ENCODE measurements at places on chromosomes 3 and 15.

DNA sequence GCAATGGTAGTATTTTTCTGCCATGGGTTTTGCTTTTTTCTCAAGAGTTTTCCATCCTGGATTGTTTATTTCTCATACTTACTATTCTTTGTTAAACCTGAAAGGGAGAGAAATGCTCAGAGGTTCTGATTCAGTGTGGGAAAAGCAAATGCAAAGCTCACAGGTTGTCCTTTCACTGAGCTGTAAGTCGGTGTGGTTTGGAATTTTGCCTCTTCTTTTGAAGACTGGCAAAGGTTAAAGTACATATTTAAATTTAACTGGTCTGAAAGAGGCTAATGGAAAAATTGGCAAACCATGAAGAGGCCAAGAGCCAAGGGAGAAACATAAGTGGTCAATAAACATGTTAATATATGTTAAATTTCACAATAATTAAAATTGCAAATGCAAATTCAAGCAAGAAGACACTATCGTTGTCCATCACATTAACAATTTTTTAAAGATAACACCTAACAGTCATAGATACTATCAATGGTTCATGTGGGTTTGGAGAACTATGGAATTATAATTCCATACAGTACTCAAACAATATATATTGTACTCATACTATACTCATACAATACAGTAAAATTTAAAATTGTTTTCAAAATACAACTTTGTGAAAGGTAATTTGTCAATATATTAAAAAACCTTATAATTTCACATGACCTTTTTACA, 246.8 kb upstream of the STT3B start:
- DNase-seq: no peak

GRCh38 chr3:88301273-88301995, 151.7 kb downstream of the C3orf38 start:
- DNase-seq: no peak

- DNase-seq: no peak
Measured at GRCh38 chr15:39127151-39127790, 453.6 kb upstream of the THBS1 start.

GRCh38 chr3:20743553-20744321, 557.7 kb upstream of the SGO1 start:
- no peak for DNase-seq

DNA sequence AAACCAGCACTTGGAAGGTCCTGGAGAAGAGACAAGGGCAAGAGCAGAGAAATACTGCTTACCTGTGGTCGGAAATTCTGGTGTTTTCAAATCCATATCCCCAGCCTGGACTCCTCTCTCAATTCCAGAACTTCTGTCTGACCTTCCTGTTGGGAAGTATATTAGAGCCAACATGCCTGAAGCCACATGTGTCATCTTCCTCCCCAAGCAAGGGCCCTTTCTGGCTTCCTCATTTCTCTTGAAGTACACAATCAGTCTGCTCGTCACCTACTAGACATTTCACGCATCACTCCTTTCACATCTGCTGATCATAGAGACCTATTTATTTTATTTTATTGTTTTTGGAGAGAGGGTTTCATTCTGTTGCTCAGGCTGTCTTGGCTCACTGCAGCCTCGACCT, 8.4 kb downstream of the PARP14 start:
- no peak for DNase-seq

- DNase-seq: no peak
Measured at GRCh38 chr3:152076148-152076547, 192.6 kb upstream of the MBNL1 start.

DNA sequence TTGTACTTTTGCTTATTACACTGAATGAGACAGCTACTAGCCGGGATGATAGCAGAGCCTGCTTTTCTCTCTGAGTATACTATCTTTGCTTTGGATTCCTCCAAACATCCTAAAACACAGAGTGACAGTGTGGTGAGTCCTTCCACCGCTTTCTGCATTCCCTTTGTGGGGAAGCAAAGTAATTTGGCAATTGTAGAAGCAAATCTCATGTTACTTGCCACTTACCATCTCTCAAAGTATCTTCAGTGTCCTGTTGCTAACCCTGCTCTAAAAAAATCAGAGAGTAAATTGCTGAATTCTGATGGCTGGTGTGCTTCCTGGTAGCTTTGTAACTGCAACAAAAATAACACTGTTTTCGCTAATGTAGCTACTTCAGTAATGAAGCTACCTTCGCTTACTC, 92.4 kb upstream of the LRRFIP2 start:
- no peak for DNase-seq

DNA sequence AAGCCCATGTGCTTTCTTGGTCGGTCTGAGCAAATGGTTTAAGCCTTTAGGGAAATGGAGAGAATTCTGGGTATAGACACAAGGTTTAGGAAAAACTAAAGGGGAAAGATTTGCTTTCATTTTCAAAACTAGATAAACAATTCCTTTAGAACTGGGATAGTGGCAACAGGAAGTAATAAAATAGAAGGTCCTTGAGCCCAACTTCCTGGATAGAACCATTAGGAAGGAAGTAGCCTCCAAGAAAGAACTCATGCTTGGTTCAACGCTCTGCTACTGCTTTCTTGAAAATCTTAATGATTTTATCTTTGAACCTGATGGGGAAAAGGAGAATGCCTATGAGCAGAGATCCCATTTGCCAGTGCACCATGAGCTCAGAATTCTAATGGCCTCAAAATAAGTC, 147.0 kb upstream of the THRB start:
- no peak for DNase-seq

- no peak for DNase-seq
Measured at GRCh38 chr3:120160050-120160449, 65.8 kb upstream of the GSK3B start.

DNA sequence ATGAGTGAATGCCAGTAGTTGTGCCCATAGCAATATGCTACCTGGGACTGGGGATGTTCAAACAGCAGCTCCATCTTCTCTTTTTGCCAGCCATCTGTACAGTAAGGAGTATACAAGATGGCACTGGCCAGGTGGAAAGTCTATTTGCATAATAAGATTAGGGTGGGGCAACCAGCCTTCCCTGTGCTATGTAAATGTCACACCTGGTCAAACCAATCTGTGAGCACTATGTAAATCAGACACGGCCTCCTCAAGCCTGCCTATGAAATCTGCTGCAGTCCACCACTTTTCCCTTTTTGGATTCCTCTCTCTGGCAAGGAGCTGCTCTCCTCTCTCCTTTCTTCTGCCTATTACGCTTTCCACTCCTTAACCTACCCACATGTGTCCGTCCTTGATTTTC, 53.0 kb downstream of the C3orf80 start:
- no peak for DNase-seq

- DNase-seq: no peak
Measured at GRCh38 chr3:127052121-127052561, 69.2 kb downstream of the PLXNA1 start.

DNA sequence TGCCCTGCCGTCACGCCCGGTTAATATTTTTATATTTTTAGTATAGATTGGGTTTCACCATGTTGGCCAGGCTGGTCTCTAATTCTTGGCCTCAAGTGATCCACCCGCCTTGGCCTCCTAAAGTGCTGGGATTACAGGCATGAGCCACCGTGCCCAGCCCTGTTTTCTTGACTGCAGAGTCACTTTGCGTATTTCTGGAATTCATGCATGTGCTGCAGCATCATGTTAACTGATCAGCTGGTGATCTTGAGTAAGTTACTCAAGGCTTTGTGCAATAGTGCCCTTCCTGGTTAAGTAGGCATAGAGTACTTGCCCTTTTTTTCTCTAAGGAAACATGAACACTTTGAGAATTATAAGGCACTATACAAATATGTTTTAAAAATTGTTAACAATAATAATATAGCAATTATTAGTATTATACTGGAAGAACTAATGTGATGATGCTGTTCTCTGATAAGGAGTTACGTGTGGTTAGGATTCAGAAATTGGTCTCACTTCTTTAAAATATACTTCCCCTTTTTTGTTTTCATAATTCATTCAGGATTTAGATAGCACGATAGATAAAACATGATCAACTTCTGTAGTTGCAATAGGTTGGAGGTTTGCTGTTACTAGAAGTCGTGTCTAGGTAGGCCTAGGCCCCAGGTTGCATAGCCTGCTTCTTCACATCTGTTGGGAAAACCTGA, 33.6 kb downstream of the GPR171 start:
- no peak for DNase-seq

DNA sequence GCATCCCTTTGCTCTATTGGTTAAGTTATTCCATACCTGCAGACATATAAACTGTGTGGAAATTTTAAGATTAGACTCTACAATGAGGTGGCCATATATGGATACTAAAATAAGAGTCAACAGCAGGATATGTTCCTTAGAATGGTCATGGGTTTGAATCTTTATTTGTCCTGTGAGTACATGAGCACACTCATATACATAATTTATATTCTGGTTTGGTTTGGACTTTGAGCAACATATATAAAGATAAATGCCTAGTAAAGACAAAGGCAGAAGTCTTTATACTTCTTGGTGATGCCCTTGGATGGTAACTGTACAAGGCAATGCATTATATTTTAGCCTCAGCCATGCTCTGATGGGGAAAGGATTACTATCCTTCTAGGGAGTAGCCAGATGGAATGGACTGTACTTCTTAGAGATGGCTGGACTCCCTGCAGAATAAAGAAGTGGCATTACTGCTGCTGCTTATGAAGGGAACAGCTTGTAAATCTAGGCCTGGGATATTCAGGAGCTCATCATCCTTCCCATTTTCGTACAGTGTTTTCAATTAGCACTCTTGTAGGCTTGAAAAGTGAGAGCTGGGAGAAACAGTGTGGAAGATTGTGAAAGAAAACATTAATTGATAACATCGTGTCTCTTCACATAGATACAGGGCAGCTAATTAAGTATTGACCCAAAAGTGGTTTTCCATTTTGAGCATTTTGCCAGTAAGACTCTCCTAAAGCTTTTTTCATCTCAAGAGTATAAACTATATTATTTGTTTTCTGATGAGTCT, 60.4 kb downstream of the HMG20A start:
- no peak for DNase-seq

DNA sequence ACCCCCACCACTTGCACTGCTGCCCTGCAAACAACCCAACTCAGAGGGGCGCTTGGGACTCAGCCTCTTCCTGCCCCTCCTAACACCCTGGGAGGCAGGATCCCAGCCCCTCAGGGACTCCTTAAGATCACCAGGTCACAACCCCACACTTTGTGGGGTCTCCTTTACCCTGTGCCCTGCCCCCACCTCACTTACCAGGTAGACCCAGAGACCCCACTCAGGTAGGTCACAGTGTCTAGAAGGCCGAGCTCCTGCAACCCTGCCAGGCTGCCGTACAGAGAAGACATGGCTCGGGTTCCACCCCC, 9.1 kb downstream of the PLA2G4F start:
- DNase-seq: no peak

DNA sequence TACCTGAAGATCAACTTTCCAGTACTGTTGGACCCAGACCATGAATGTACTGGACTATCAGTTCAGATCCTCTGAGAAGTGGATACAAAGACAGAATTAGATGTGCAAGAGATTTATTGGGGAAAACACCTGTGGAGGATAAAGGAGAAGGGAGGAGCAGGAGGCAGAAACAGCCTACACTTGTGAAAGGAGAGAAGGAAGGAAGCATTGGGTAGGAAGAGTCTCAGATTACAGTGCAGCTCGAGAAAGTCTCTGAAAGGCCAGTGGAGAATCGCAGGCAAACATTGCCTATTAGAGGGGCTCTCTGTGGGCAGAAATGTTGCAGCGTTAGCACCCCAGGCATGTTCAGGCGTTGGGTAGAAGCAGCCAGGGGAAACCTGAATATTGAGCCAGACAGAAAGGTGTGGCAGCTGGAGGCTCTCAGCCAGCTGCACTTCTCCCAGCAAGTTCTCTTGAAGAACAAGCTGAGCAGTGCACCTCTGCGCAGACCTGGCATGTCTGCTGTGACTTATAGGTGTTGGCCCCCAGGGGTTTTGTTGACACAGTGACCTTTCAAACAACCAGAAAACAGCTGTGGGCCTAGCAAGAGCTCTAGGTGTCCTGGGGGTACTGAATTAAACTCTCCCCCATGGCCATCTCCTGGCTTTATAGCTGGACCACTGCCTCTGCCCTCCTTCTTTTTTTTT, 7.0 kb downstream of the CHST14 start:
- DNase-seq: no peak

GRCh38 chr3:195823999-195824398, 12.3 kb upstream of the MUC4 start:
- DNase-seq: no peak

DNA sequence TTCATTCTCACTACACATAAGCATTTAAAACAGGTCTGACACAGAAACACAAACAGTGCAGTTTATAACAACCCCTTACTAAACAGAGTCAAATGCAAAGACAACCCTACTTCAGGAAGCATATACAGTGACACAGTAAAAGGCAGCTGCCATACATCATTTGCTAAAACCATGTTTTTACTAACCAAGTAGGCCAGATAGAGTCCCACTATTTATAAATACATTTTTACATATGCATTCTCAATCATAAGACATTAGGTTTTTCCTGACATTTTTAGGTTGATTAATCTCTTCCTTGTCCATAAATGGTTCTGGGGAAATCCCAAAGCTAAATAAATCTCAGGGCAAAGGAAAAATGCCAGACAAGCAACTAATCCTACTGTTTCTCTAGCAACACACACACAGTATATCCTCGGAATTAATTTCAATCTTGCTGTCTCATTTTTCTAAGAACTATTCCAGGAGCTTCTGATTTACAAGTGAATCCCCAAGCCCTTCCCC, 39.0 kb downstream of the CHAC1 start:
- no peak for DNase-seq

- DNase-seq: no peak
Measured at GRCh38 chr3:31942446-31942845, 38.6 kb downstream of the OSBPL10 start.

DNA sequence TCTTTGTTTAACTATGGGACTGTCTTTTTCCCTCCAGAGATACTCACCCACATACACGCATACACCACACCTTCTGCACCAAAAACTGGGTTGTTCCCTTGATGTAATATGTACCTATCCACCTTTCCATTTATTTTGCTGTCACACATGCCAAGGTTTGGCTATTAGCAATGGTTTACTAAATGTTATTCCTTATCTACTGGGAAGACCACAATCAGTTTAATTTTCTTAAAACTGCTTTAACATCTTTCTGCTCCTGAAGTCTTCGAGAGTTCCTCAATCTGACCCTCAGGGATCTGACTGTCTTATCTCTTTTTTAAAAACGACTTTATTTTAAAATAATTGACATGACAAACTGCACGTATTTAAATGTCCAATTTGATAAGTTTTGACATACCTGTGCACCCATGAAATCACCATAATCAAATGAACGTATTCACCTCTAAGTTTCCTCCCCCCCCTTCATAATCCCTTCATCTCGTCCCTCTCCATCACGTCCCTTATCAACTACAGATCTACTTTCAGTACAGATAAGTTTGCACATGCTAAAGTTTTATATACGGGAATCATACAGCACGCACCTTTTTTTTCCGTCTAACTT, 805 bp upstream of the TRPM7 start:
- DNase-seq: no peak

GRCh38 chr15:47974724-47975123, 146.1 kb upstream of the SLC24A5 start:
- DNase-seq: no peak

- no peak for DNase-seq
Measured at GRCh38 chr3:45693941-45694521, 4.8 kb downstream of the SACM1L start.
